ENCODE measurements at places on chromosomes 7 and 10.

GRCh38 chr7:81327468-81328266 lies 408.8 kb upstream of the SEMA3C start:
- no peaks in the 10 kb centered on the region for H3K4me1 ChIP-seq
- no peak overlapping the region for H3K4me3 ChIP-seq
- H3K27me3 ChIP-seq, result no peaks in the 10 kb centered on the region
- no peak for DNase-seq
- H3K27ac ChIP-seq, result no peak overlapping the region
- no peaks in the 10 kb centered on the region for H3K36me3 ChIP-seq

- no peaks in the 10 kb centered on the region for H3K4me1 ChIP-seq
- no peak overlapping the region for H3K4me3 ChIP-seq
- DNase-seq, result no peak
- H3K36me3 ChIP-seq, result no peaks in the 10 kb centered on the region
Observed at GRCh38 chr7:121313793-121314676, 14.8 kb upstream of the WNT16 start.

DNA sequence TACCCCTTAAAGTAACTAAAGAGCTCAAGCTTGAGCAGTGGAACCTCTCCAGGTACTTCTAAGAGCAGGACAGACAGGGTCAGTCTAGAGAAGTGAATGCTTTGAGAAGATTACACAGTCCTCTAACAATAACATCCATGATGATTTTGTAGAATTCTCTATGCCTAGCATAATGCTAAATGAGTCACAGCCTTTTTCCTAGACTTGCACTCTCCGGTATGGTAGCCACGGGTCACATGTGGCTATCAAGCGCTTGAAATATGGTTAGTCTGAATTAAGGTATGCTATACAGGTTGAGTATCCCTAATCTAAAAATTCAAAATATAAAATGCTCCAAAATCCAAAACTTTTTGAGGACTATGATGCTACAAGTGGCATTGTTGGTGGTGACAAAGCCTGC lies 166.6 kb upstream of the MKLN1 start:
- no peaks in the 10 kb centered on the region for H3K36me3 ChIP-seq
- no peak overlapping the region for H3K4me3 ChIP-seq
- no peaks in the 10 kb centered on the region for H3K4me1 ChIP-seq
- H3K27ac ChIP-seq, result no peak overlapping the region

DNA sequence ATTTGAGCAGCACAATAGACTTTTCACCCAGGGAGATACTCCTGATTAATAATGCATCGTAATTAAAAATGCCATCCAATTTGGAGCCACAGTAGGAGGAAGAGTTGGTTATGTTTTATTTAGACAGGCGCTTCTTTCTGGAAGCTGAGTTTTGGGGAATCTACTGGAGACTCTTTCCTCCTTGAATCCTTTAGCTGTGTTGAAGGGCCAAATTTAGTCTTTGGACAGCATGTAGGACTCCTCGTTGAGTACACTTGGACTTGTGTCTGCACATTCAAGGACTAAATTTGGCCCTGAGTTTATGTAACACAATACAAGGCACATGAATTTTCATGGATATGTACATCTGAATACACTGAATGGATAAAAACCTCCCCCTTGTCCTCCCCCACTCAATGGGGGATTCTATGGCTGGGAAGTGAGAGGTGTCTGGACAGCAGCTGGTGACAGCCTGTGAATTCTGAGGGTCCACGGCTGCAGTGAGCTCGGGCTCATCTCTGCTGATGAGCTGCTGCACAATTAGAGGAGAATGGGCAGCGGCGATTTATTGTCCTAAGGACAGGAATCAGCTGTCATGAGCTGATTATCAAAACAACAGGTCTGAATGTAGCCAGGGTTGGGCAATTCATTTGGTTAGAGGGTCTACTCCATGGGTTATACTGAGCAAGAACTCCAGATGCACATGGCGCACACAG lies 95.2 kb downstream of the PRTFDC1 start:
- H3K27me3 ChIP-seq, result no peaks in the 10 kb centered on the region
- H3K4me1 ChIP-seq, result no peaks in the 10 kb centered on the region
- no peaks in the 10 kb centered on the region for H3K36me3 ChIP-seq
- no peak for DNase-seq

Measured in effector memory CD8-positive, alpha-beta T cell (primary cell).